SK-MEL-5 (cell line): ENCODE measurements at places on chromosomes 11 and 22. TPM values are rescaled to one million over a fixed set of nuclear protein-coding genes. Genes with fewer than 3 reads are reported as not detected.

Gene LRP5
- 8.8 and 12.2 TPM in 2 replicates for total RNA-seq

Gene BTBD18
- total RNA-seq, result not detected in 2 replicates

Gene RGL4
- total RNA-seq, result not detected in 2 replicates

Gene RFPL1
- total RNA-seq, result not detected in 2 replicates

Gene CHRM1
- 0.16 and 0.18 TPM in 2 replicates for total RNA-seq
